ENCODE measurements at places on chromosomes 1 and 21.

- DNase-seq, result no peak
Observed at GRCh38 chr1:201084295-201084694, 27.9 kb downstream of the CACNA1S start.

GRCh38 chr1:215905493-215906115 is 338.5 kb downstream of the KCTD3 start:
- DNase-seq, result no peak

DNA sequence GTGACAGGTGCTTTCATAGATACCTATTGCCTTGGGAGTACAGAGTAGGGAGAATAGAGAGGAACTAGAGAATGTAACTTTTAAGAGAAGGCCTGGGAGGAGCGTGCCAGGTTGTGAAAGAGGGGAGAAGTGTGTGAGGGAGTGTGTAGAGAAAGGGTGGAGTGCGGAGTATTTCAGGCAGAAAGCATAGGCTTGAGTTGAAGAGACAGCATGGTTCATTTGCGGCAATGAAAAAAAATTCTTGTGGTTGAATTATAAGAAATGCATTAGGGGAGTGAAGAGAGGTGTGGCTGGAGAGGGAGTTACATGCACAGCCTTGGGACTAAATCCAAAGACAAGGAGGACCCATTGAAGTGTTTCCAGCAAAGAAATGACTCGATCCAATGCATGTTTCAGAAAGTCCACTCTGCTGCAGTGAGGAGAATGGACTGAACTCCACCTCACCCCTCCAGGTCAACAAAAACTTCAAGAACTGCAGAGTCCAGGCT is 81.7 kb upstream of the ADAM30 start:
- no peak for DNase-seq

DNA sequence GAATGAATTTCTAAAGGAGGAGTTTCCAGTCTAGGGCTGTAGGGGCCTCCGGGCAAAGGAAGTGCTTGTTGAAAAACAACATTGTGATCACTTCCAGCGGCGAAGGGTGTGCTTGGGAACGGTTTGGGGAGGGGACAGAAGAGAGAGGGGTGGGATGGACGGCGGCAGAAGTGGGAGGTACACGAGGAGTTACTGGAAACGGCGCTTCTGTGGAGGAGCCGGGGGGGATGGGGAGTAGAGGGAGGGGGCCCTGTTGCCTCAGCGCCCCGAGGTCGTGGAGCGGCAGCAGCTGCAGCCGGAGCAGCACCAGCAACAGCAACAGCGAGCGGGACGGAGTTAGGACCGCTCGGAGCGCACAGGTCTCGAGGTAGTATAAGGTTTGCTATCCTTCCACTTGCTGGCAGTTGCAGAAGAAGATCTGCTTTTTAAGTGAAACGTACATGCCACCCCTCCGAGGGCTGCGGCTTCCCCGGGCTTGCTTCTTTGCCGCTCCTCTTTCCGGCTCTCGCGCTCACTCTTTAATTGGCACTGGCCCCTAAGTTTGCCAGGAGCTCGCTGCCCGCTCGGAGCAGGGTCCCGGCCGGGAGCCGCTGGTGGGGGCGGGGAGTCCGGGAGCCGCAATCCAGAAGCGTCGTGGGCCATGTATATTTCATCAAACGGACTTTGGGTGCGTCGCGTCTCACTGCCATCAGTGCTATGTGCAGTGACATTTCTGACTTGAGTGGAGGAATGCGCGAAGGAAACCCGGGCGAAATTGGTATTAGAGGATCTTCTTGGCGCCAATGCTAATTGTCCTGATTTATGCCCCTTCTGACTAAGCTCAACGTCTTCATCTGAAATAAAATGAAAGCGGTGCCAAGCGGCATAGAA is 771 bp upstream of the NTNG1 start:
- DNase-seq, result peak; percentile 13

DNA sequence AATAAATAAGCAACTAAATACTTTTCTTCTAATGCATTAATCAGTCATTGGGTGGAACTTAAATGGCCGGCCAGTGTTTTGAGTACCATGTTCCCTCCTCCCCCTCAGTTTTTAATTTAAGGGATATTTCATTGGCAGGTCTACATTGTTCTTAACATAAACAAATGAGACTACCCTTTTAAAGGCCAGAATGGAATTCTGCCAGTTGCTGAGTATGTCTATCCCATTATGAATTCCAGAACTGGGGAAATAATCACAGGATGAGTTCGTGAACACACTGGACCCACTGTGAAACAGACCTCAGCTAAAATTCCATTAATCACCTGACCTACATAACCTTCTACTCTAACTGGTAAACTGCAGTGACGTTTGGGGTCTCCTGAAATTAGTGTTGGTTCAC is 305.5 kb upstream of the PKN2 start:
- no peak for DNase-seq

GRCh38 chr1:61271412-61271789 is 189.0 kb downstream of the NFIA start:
- no peak for DNase-seq

- peak; percentile 44 for DNase-seq
Observed at GRCh38 chr1:151860504-151861187, 7.1 kb upstream of the THEM5 start.

DNA sequence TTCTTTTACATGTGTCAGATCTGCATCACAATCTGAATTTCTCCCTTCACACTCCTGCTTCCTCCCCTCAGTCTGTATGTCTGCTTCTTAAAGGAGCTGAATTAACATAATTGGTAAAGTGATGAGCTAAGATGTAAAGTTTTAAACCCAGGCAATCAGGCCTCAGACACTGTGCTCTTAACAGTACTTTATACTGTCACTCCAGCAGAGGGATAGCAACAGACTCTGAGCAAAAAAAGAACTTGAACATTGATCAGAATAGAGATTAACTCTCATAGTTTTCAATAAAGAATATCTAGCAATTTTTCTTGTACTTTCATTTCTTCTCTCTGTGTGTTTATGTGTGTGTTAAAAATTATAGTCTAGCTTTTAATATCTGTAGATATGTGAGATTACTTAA is 110.3 kb downstream of the DUSP10 start:
- no peak for DNase-seq

DNA sequence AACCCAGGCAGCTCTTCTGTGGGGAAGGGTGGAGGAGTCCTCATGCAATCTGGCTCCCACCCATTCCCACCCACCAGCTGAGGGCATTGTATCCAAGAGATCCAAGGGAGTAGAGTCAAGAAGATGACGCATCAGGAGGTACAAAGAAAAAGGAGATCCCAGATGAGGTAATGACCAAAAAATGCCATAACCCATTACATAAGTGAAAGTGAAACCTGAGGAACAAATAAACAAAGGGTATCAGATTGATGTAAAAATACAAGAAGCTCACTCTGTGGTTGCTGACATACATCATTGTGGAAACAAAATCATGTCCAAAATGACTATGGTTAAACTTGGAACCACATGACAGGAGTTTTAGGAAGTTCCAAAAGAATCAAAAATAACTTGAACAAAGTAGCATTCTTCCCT is 42.5 kb downstream of the CCN1 start:
- no peak for DNase-seq

DNA sequence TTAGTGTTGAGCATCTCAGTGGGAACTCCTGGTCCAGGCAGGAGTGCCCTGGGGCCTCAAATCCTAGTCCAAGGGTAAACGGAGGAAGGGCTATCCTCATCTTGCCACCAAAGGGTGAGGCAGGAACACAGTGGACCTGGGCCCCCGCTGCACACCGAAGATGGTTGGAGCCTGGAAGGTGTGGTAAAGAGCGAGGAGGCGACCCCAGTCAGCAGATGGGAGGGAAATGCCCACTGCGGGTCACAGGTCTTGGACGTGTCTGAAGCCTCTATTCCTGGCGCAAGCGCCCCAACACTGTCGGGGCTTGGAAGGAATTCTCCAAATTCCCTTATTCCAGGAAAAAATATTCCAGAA is 38.5 kb upstream of the SYNC start:
- DNase-seq, result no peak

DNA sequence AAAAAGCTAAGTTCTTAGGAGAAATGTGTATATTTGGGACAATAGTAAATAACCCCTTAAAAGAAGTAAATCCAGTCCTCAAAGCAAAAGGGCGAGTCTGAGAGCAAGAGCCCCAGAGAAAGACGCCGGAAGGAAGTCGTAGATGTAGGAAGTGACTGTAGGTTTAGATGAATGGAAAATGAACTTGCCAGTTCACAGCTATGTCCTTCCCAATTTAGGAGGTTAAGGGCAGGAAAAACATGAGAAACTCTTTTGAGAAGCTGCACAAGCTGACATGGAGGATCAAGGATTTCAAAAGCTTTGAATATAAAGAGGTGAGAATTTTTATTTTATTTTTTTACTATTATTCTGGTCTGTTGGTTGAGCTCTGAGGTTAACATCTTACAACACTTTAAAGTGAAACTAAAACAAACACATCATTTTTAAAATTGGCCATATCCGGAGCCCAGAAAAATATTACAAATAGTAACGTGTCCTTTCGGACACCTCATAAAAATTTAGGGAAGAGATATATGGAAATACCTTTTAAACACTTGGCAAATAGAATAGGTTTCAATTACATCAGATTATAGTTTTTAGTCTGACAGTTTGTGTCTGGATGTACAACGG is 1178.6 kb downstream of the MRPL39 start:
- no peak for DNase-seq

- DNase-seq, result no peak
Observed at GRCh38 chr21:46081022-46081861, 16.7 kb upstream of the COL6A2 start.

DNA sequence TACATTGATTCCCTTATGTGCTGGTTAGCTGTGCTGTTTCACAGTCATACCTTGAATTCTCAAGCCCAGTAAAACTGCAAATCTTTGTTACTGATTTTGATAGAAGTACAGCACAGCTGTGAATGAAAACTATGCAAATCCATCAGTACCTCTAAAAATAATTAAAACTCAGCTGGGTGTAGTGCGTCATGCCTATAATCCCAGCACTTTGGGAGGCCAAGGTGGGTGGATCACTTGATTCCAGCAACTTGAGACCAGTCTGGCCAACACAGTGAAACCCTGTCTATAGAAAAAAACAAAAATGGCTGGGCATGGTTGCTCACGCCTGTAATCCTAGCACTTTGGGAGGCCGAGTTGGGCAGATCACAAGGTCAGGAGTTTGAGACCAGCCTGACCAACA is 61.2 kb downstream of the NUP210L start:
- DNase-seq, result no peak

- DNase-seq, result no peak
Observed at GRCh38 chr1:29004798-29005197, 90.4 kb downstream of the EPB41 start.

GRCh38 chr1:20152599-20152930 is 13.4 kb downstream of the PLA2G2F start:
- DNase-seq, result no peak

DNA sequence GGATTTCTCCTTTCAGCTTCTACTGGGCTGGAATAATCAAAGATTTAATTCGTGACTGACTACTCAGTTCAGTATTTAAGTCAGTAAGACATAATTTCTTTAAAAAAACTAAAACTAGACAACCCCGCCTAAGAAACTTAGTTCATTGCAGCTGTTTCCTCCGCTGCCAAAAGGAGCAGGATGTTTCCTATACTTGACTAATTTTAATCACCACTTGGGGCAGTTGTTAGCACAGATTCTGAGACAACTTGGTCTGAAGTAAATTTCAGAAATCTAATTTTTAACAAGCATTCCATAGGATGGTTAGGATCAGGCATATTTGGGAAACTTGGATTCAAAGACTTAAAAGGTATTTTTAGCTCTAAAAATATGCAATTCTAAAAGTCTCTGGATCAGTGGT is 34.0 kb downstream of the EPRS1 start:
- no peak for DNase-seq

DNA sequence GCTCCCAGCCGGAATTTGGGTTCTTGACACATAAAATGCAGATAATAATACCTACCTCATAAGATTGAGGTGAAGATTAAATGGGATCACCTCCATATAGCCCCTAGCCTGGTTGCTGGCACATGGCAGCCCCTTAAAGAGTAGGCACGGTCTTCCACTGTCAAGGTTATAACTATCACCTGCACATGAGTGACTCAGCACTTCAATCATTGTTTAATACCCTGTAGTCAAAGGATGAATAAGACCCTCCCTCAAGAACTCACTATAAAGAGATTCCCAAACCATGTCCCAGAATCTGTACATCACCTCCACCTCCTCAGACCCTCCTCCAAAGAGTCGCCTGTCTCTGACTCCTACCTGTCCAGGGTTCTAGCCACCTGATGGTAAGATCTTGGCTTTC is 6.5 kb upstream of the LMNA start:
- no peak for DNase-seq

- DNase-seq, result no peak
Observed at GRCh38 chr21:30240661-30241060, 24.8 kb upstream of the CLDN8 start.

DNA sequence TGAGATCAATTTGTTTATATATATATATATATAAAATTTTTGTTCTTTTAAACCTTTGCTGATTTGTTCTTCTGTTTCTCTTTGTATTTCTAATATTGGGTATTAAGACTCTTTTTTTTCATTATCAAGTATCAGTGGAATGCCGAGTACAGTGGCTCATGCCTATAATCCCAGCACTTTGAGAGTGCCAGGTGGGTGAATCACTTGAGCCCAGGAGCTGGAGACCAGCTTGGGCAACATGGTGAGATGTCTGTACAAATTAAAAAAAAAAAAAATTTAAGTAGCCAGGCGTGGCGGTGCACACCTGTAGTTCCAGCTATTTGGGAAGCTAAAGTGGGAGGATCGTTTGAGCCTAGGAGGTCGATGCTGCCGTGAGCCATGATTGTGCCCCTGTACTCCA is 67.1 kb downstream of the MAST2 start:
- no peak for DNase-seq

DNA sequence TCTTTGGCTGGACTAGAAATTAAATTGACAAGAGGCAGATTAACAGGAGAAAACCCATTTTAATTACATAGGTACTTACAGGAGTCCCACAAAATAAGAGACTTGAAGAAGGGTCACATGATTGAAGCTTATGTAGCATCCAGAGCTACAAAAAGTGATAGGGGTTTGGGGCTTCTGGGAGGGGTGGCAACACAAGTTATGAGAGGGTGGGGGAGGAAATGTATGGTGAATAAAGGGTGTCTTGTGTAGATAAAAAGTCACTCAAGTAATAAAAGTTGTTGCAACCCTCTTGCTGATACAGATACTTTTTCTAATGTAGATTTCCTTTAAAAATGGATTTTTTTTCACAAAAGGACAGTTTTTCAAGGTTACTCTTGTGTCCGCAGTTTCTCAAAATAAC is 24.0 kb downstream of the USP25 start:
- no peak for DNase-seq

DNA sequence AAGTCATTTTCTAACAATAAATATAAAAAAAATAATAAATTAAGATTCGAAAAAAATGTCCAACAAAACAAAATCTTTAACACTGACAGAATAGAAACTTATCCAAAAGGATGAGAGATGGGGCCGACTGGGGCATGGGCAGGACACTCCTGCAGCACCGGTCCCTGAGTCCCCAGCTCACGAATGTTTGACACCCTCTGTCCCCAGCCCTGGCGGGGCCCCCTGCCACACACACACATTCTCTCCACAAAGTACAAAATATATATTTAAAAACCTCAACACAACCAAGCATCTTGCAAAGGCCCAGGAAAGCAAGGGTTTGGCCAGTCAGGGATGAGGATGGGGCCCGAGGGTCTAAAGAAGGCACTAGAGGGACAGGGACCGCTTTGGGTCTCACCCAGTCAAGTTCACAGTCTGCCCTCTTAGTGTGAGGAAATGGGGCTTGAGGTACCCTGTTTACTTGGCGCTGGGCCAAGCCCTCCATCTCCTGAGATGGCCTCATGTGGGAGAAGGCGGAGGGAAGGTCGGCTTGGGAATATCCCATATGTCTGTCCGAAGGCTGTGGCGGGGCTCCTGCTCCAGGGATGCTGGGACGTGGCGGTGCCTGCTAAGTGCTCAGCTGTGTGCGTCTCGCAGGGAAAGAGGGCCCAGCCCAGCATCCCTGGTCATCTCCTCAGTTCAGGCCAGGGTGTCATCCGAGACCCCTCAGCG is 31.3 kb downstream of the EPHA2 start:
- DNase-seq, result no peak
